ENCODE measurements at places on chromosomes 1 and 21.

GRCh38 chr21:32457360-32457840 is 44.9 kb downstream of the EVA1C start:
- no peak for DNase-seq

GRCh38 chr1:89581859-89582258 is 51.1 kb upstream of the LRRC8C start:
- DNase-seq = no peak

DNA sequence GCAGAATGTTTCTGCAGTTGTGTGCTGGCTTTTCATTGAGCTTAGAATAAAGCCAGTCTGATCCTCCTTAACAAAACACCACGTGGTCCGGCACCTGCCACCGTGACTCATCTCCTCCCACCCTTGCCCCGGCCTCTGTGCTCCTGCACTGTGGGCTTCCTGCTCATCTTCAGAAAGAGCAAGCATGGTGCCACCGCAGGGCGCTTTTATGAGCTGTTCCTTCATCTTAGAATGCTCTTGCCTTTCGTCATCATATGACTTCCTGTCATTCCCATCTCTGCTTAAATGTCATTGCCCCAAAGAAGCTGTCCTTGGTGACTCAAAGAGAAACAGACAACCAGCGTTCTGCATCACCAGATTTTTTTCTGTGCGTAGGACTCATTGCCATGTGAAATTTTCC is 117.8 kb downstream of the HHAT start:
- DNase-seq = no peak

GRCh38 chr21:27691516-27691915 is 724.6 kb upstream of the ADAMTS5 start:
- DNase-seq = no peak

- DNase-seq = peak; percentile 73
These were observed 60.7 kb upstream of the ATP5PO start for GRCh38 chr21:33976082-33977016.

DNA sequence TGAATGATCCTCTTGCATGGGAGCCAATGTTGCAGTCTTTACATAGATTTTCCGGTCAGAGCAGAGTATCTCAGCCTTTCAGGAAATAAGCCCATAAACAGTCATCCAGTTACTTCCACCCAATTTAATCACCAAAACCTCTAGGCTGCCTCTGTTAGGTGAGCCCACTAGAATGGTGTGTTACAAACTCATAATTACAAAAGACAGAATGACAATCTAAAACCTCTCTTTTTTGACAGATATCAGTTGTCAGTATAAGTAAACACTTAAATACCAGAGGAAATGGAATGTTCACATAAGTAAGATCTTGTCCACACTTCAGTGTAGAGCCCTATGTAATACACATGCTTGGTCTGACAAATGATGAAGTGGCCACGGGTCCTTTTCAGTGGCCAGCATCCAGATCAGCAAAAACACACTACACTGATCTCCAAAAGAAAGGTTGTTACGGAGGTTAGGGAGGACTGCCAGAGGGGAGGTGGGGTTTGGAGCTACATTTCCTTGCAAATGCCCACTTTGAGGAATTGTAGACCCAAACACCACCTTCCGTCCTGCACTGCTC is 71.3 kb upstream of the FBXO28 start:
- DNase-seq = no peak

GRCh38 chr1:29698033-29698432 is 461.7 kb downstream of the PTPRU start:
- no peak for DNase-seq

- no peak for DNase-seq
These were observed 8.1 kb upstream of the KRTAP21-3 start for GRCh38 chr21:30726726-30727125.

GRCh38 chr1:81880781-81881180 is 80.0 kb downstream of the ADGRL2 start:
- no peak for DNase-seq

- DNase-seq = no peak
These were observed 292.0 kb downstream of the DUSP10 start for GRCh38 chr1:221449801-221450470.

GRCh38 chr1:105137543-105138457 is 1388.1 kb downstream of the AMY1C start:
- DNase-seq = no peak

DNA sequence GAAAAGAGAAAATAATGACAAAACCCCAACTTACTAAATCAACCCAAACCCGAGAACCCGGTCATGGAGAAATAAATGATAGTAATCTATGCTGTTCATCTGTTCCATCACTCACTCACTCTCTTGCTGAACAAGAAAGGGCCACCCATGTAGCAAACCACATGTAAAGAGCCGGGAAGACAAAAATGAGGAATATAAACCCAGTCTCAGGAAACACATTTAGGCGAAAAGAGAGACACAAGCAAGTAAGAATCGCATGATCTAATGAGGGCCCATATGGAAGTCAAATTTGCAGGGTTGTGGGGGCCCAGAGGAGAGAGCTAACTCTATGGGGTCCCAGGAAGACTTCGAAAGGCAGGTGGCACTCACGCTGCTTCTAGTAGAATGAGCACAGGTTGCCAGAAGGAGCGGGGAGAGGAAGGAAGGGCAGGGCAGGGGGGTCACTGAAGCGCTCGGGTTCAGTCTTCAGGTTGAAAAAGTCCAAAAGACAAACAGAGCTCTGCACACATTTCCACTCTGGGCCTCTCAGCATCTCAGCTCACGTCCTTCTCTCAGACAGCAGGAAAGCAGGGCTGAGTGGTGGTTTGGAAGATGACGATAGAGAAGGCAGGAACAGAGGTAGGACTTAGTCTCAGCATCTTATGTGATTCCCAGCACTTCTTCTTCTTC is 142.9 kb upstream of the KRTAP19-8 start:
- DNase-seq = peak; percentile 32

- no peak for DNase-seq
These were observed 88.0 kb downstream of the NR5A2 start for GRCh38 chr1:200115532-200115931.

GRCh38 chr1:202945483-202945882 is 12.6 kb downstream of the ADIPOR1 start:
- no peak for DNase-seq

DNA sequence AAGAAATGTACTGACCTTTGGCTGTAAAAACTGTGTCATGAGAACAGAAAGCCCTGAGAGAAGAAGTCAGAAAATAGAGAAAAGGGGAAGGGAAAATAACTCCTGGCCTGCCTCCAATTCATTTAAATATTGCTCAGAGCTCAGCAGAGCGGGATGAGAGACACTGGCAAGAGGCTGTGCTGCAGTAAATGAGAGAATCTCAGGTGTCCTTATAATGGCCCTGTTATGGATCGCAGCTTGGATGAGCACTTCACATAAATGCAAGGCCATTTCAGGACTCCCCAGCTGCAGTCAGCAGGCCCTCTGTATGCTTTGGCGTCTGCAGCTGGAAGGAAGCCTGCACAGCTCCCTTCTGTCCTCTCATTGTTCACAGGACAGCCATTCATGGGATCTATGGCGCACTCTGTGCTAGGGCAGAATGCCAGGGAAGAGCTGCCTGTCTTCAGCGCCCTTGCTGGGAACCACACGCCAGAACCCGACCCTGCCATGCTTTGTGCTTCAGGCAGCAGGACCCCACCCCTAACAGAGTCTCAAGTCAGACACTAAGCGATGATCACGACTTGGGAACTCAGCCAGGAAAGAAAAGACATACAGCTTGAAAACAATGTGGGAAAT is 20.7 kb upstream of the ABCB10 start:
- peak; percentile 14 for DNase-seq
